Fibroblast of villous mesenchyme (primary cell): ENCODE measurements at places on chromosomes 1 and 21. TPM values are rescaled to one million over a fixed set of nuclear protein-coding genes. Genes with fewer than 3 reads are reported as not detected.
A peak's percentile ranks its signal among the peaks of the same experiment; 100 is the strongest.

Gene NUP210L
- under 0.01 TPM in 1 of 2 replicates, not detected in the other for total RNA-seq

Gene C1orf146
- not detected in 2 replicates for total RNA-seq

DNA sequence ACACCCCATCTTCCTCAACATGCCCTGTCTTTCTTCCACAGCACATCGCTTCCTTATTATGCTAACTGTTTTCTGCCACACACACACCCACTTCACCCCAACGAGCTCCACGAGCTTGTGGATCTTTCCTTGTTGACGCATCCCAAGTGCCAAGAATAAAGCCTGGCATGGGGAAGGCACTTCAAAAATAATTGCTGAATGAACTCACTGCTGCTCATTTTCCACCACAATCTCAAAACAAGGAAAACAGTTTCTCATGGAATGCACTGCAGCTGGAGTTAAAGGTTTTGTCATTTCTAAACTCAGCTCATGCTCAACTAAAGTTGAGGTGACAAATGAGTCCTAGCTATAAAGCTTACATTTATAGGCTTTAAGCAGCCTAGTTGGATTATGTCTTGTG, 86.0 kb downstream of the TIAM1 start:
- peak; percentile 9 for DNase-seq

DNA sequence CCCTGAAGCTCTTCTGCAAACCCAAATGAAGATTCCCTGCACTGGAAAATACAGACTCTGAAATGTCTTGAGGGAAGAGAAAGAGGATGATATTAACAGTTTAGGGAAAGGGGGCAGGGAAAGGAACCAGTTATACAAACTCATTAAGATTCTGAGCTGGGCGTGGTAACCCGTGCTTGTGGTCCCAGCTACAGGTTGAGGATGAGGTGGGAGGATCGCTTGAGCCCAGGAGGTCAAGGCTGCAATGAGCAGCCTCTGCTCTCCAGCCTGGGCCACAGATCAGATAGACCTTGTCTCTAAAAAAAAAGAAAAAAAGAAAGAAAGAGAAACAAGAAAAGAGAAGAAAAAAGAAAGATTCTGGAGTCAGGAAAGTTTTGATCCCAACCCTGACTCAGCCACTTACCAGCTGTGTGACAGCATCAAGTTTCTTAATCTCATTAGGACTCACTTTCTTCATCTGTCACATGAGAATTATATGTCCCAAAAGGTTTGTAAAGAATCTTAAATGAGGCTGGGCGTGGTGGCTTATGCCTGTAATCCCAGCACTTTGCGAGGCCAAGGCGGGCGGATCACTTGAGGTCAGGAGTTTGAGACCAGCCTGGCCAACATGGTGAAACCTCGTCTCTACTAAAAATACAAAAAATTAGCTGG, 53.9 kb downstream of the OPTC start:
- DNase-seq: no peak

- no peak for DNase-seq
Measured at GRCh38 chr1:202811296-202812175, 782 bp downstream of the PCAT6 start.

Gene ADGRL2
- 11.6 and 15.1 TPM in 2 replicates for total RNA-seq

DNA sequence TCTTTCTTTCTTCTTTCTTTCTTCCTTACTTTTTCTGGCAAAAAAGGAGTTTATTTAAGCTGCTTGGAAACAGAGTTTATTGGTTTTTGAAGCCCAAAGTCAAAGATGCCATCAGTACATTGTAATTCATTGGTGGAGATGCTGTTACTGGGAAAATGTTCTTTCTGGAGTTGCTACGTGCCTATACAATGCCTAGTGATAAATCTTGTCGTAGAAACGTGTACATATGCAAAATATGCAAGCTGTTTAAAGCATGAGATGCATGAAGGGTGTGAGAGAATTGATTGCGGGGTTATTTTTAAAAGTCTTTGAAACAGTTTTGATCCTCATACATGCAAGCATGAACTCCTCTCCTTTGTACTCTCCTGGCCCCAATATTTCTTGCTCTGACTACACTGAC, 1060.6 kb upstream of the NCAM2 start:
- no peak for DNase-seq

GRCh38 chr21:15034126-15034853, 30.5 kb downstream of the NRIP1 start:
- peak; percentile 56 for DNase-seq

DNA sequence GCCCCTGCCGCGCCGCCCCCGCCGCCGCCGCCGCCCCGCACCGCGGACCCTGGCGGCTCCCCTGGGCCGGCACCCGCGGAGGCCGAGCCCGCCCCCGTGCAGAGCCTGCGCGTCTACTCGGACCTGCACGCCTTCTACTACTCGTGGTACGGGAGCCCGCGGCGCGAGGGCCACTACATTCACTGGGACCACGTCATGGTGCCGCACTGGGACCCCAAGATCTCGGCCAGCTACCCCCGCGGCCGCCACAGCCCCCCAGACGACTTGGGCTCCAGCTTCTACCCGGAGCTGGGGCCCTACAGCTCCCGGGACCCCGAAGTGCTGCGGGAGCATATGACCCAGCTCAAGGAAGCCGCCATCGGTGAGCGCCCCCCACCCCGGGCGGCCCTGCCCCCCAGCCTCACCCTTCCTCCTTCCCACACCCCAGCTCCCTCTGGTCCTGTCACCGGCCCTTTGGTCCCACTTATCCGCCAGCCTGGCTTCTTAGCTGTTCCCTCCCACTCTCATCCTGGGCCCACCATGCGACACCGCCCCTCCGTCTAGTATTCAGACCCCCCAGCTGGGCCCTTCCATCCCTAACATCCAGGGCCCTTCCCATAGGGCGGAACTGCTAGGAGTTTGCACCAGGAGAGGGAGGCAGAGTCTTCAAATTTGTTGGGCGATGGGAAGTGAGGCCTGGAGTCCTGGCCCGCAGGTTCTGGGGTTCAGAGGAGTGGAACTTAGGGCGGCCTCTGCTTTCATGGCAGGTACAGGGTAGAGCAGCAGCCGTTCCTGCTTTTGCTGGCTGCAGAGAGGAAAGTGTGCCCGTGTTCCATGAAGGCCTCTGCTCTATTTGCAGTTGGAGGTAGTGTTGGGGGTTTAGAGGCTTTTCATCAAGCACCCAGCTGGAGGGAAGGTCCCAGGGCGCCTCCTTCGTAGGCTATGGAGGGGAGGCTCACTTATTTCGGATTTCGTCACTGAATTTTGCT, 1.0 kb downstream of the MANEAL start:
- no peak for DNase-seq

- DNase-seq: no peak
Measured at GRCh38 chr1:208085655-208086515, 158.3 kb downstream of the PLXNA2 start.

GRCh38 chr1:70495370-70495769, 84.3 kb downstream of the CTH start:
- DNase-seq: no peak

GRCh38 chr1:3359756-3360440, 94.6 kb upstream of the ARHGEF16 start:
- no peak for DNase-seq

GRCh38 chr1:35885961-35886558, 3.1 kb downstream of the AGO1 start:
- no peak for DNase-seq

Gene S100A10
- total RNA-seq: 70.0 and 70.2 TPM in 2 replicates

DNA sequence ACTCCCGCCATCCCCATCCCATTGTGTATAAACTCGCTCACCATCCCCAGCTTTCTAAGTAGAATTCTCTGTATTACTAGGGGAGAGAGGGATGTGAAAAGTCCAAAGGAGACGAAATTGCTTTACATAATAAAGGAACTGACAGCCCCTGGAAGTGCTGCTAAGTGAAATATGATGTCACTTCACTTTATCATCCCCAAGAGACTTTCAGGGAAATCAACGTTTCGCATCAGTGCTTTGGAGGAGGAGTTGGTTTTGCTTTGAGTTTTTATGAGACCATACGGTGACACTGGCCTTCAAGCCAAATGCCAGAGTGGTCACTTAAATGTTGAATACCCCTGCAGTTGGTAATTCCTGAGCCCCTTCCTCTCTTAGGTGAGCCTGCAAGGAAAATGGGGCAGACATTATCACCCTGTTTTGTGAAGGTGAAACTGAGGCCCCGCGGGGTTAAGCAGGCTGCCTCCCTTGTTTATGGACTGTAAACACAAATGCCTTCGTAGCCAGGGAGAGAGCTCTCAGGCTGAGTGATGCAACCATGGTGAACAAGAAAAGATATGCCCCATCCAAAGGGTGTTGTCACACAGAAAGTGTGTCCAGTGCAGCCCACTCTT, 58.4 kb upstream of the KAZN start:
- DNase-seq: no peak

DNA sequence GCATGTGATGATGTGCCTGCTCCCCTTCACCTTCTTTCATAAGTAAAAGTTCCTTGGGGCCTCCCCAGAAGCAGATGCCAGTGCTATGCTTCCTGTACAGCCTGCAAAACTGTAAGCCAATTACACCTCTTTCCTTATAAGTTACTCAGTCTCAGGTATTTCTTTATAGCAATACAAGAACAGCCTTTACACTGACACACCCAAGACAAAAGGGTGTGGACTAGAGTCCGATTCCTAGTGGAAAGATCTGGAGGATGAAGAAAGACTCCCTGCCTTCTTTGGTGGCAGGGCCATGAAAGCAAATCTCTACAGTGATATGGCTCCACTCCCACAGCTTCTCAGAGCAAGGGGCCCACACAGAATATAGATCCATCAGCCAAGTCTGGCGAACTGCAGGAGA, 209.7 kb upstream of the ST6GALNAC5 start:
- DNase-seq: no peak

DNA sequence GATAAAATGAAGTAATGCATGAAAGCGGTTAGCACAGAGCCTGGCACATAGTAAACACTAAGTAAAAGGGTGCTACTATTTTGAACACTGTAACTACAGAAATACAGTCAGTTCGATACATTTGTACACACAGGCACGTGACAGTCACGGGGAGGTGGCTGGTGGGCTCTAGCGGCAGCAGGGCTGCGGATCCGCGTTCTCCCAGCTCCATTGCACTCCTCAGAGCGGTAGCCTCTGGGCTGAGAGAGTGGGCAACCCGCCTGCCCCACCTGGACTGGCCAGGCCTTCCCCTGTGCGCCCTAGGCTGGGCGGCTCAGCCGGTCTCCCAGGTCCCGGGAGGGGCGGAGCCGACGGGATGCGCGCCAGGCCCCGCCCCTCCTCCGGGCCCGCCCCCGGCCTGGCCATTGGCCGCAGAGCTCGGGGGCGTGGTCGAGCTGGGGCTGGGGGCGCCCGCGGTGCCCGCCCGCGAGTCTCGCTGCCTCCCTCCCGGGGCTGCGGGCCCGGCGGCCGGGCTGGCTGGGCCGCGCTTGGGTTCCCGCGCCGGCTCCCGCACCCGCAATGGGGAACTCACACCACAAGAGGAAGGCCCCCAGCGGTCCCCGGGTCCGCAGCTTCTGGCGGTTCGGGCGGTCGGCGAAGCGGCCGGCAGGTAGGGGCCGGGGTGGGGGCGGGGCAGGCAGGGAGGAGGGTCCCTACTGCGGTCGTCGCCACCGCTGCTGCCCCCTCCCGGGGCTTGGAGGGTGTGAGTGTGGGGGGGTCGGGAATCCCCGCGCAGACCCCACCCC, 51.2 kb upstream of the SYNC start:
- peak; percentile 56 for DNase-seq

Gene C1orf87
- total RNA-seq: not detected in 2 replicates

- peak; percentile 61 for DNase-seq
Measured at GRCh38 chr1:214296860-214297745, 16.1 kb downstream of the SMYD2 start.

GRCh38 chr1:177659281-177659680, 310.6 kb downstream of the SEC16B start:
- no peak for DNase-seq

DNA sequence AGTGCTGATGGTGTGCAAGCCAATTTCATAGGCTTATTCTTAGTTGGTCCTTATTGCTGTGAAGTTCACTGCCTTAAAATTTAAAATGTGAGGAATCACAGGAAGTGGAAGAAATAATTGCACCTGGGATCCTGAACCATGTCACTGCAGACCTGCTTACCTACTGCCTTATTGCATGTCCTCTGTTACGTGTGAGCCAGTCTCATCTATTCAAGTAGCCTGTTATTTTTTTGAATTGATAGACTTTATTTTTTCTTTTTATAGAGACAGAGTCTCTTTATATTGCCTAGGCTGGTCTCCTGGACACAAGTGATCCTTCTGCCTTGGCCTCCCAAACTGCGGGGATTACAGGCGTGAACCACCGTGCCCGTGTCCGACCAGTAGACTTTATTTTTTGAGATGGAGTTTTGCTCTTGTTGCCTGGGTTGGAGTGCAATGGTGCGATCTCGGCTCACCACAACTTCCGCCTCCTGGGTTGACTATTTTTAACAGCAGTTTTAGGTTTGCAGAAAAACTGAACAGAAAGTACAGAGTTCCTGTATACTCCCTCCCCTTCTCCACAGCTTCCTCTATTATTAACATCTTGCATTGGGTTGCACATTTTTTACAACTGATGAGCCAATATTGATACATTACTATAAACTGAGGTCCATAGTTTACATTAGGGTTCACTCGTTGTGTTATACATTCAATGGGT, 14.0 kb upstream of the DISC1 start:
- DNase-seq: no peak

GRCh38 chr1:61337981-61338848, 255.9 kb downstream of the NFIA start:
- peak; percentile 90 for DNase-seq
